ENCODE measurements at places on chromosomes 4 and X.

DNA sequence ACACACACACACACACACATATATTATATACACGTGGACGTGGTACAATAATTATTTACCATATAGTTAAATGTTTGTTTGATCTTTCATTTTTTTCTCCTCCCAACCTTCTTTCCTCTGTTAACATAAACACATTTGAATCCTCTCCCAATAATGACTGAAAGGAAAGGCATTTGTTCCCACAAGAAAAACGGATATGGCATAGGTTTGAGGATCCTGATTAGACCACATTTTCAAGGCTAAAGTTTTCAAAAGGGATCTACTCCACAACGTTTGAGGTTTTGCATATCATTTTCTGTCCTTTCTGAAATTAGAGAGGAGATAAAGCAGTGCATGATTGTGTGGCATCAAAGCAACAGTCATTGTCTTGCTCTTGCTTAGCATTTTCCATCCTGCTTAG lies 1883.4 kb downstream of the STIM2 start:
- no peak for DNase-seq

DNA sequence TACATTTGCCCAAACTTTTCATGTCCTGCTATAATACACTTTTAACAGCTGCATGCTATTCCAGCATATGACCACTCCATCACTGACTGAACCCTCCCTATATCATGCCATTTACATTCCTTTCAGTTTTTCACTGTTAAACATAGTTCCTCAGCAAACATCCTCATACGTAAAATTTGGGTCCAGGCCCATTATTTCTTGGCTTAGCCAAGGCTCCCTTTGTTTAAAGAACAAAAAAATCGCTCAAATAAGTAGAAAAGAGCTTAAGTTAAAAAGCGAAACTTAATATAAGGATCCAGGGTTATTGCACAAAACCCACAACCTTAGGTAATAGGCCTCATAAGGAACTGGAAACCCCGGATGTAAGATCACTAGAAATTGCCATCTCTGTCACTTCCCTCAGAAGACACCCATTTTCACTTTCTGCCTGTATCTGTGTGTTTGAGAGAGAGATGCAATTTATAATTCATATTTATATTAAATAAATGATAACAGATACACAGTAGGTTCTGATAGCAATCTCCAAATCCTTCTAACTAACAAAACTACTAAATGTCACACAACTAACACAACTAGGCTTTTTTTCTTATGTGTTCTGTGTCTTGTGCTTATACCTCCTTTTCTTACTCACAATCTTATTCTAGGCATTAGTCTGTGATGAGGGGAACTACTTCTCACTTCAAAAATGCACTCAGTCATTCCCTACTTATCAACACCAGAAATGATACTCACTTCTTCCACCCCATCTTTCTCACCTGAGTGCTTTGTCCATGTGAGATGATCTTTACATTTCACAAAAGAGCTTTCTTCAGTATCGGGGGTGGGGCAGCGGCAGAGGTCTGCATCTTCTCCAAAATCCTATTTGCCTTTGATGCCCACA lies 59.9 kb upstream of the FAM241A start:
- DNase-seq: no peak

DNA sequence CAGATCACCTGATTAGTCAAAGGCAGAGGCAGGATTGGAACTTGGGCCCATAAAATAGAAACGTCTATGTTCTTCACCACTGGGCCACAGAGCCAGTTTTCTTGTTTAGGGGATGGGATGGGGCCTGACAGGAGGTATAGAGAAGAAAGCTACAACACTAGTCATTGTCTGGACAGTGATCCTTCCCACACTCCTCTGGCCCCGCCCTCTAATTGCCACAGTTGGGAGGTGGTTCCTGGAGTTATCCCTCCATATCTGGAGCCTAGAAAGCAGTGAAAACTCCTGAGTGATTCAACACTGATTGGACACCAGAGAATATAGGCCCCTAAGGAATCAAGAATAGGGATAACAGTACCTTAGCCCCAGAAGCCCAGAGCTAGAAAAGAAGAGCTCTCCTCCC lies 22.9 kb downstream of the RASL11B start:
- no peak for DNase-seq

GRCh38 chr4:154687840-154688239 lies 56.0 kb upstream of the LRAT start:
- DNase-seq: no peak

- no peak for DNase-seq
Measured at GRCh38 chr4:25760518-25761157, 102.2 kb downstream of the SEL1L3 start.

DNA sequence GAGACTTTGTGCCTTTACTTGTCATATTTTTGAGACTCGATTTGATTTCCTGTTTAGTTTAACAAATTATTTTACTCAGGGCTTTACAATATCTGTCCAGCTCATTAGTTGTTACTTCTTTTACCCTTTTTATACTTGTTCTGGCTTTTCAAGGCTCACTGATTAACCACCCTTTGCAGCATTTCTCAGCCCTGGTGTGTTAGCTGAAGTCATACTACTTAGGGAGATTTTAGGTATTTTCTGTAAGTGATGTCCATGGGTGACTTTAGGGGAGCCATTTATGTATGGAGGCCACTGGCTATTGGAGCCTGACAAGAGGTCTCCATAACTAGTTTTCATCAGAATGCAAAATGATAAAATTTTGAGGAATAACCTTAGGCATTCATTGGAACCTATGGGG lies 147.2 kb downstream of the RPA4 start:
- no peak for DNase-seq

- DNase-seq: no peak
Measured at GRCh38 chr4:3851211-3851610, 85.0 kb downstream of the ADRA2C start.

GRCh38 chr4:61212788-61213187 lies 12.7 kb downstream of the ADGRL3 start:
- no peak for DNase-seq

DNA sequence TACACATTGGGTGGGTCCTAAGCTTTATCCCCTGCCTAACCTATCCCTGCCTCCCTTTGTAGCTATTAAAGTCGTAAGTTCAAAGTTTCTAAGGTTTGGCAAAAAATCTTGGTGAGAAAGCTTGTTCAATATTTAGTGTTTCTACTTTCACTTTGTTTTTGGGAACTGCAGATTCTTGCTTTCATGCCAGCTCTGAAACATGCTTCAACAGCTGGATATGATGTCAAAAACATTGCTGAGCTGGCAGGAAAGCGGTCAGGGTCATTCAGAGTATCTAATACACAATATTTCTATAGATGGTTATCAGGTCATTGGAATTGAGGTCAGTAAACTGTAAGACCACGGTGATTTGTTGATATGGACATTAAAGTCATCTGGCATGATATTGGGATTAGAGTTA lies 19.7 kb downstream of the CENPI start:
- DNase-seq: no peak
